ENCODE measurements at places on chromosomes 12 and 14. TPM values are rescaled to one million over a fixed set of nuclear protein-coding genes. Genes with fewer than 3 reads are reported as not detected.

The PRKAG1 gene
- 123 TPM for polyA plus RNA-seq

The CCDC184 gene
- 0.51 TPM for polyA plus RNA-seq

The TAC3 gene
- not detected for polyA plus RNA-seq

The TMEM233 gene
- polyA plus RNA-seq, result not detected

The KRT73 gene
- polyA plus RNA-seq, result not detected

The TMEM63C gene
- 1.5 TPM for polyA plus RNA-seq

The BEST3 gene
- polyA plus RNA-seq, result 0.06 TPM

The FAM216A gene
- 15.3 TPM for polyA plus RNA-seq

- H3K36me3 ChIP-seq, result no peaks in the 10 kb centered on the region
These were observed 494.8 kb downstream of the NELL2 start for GRCh38 chr12:44381341-44381740.

DNA sequence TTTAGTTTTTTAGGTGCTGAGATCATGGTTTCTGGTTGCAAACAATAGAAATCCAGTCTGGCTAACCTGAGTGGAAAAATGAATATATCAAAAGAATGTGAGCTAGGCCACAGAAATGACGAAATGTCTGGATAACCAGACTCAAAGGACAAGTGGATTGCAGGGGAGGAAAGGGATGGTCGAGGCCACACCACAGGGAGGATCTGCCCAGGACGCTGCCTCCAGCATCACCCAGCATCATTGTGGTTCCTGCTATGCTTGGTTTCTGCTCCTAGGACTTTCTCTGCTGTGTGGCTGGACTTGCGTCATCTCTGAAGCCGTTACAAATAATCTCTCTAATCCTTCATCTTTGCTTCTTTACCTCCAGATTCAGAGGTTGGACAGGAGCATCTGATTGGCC lies 80.4 kb downstream of the TTC8 start:
- no peak overlapping the region for H3K4me3 ChIP-seq
- no peak for DNase-seq
- H3K27me3 ChIP-seq, result no peaks in the 10 kb centered on the region
- no peaks in the 10 kb centered on the region for H3K36me3 ChIP-seq
- H3K27ac ChIP-seq, result no peak overlapping the region

DNA sequence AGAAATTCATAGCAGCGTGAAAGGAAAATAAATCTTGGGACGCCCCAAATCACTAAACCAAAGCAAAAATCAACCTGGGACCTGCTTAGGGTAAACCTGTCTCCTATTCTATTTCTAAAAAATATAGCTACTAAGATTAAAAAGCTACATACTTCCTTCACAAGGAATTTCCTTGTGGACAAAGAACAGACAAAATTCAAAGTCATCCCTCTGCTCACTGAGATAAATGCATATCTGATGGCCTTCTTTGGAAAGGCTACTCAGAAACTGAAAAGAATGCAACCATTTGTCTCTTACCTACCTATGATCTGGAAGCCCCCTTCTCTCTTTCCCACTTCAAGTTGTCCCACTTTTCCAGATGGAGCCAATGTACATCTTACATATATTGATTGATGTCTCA lies 93.0 kb upstream of the CNOT2 start:
- H3K4me3 ChIP-seq, result no peak overlapping the region
- no peaks in the 10 kb centered on the region for H3K27me3 ChIP-seq
- no peaks in the 10 kb centered on the region for H3K36me3 ChIP-seq
- H3K27ac ChIP-seq, result no peak overlapping the region

DNA sequence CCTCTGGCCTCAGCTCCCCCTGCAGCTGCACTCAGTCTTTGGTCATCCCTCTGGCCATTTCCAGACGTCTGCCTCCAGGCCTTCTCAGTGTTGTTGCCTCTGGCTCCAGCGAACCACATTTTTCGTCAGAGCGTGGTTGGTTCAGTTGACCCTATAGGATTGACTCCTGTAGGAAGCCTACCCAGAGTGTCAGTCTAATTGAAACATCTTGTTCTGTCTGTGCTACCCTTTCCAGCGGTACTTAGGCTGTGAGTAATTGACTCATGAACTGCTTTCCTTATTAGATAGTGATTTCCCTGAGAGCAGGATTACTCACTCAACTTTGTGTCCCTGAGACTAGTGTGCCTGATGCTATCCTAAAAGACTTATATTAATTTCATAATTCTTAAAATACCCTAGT lies 373.2 kb downstream of the ATP23 start:
- H3K27me3 ChIP-seq, result no peaks in the 10 kb centered on the region
- no peaks in the 10 kb centered on the region for H3K36me3 ChIP-seq
- H3K27ac ChIP-seq, result no peak overlapping the region
- H3K4me3 ChIP-seq, result no peak overlapping the region
- H3K4me1 ChIP-seq, result peaks cover 25% of the 10 kb centered on the region
- no peak for DNase-seq

DNA sequence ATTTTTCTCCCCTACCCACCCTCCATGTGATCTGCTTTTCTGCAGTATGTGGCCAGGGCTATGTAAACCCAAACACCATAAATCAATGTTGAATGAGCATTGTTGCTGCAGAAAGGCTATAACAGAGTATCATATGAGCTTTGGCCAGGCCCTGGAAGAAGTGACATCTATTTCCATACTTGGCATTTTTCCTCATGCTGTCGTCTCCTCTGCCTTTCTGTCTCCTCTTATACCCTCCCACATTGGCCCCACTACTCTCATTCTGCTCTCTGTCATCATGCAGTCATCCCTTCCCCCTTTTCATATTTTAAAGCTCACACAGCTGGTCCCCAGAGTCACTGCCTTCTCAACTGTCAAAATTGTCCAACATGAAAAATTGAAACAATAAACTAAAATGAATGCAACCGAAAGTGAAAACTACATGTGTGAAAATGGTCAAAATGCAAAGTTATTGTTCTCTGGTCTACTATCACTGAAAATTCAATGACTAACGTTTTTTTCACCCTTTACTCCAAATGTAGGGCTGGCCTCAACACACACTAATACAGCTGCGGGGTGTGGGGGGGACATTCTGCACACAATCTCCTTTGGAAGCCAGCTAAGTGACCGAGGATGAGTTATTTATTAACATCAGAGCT lies 290.7 kb upstream of the TMPO start:
- H3K27me3 ChIP-seq, result peaks cover 3% of the 10 kb centered on the region
- no peak for DNase-seq
- no peak overlapping the region for H3K4me3 ChIP-seq

- no peak overlapping the region for H3K27ac ChIP-seq
- no peak overlapping the region for H3K4me3 ChIP-seq
- no peaks in the 10 kb centered on the region for H3K4me1 ChIP-seq
- DNase-seq, result no peak
- H3K27me3 ChIP-seq, result no peaks in the 10 kb centered on the region
- H3K36me3 ChIP-seq, result no peaks in the 10 kb centered on the region
These were observed 60.8 kb upstream of the EVL start for GRCh38 chr14:100004392-100004791.

- H3K27ac ChIP-seq, result peak overlapping the region; percentile 87
- peak; percentile 94 for DNase-seq
- H3K27me3 ChIP-seq, result no peaks in the 10 kb centered on the region
- no peak overlapping the region for H3K4me3 ChIP-seq
- H3K36me3 ChIP-seq, result no peaks in the 10 kb centered on the region
These were observed 40.4 kb downstream of the KICS2 start for GRCh38 chr12:64181430-64182291.

- H3K27me3 ChIP-seq, result no peaks in the 10 kb centered on the region
- no peak overlapping the region for H3K4me3 ChIP-seq
- H3K27ac ChIP-seq, result no peak overlapping the region
- H3K4me1 ChIP-seq, result peaks cover 17% of the 10 kb centered on the region
- no peaks in the 10 kb centered on the region for H3K36me3 ChIP-seq
These were observed 42.5 kb downstream of the CCDC88C start for GRCh38 chr14:91374879-91375702.

GRCh38 chr12:77372026-77372425 lies 306.7 kb upstream of the E2F7 start:
- no peaks in the 10 kb centered on the region for H3K27me3 ChIP-seq
- H3K27ac ChIP-seq, result no peak overlapping the region
- no peak overlapping the region for H3K4me3 ChIP-seq
- no peaks in the 10 kb centered on the region for H3K4me1 ChIP-seq
- H3K36me3 ChIP-seq, result no peaks in the 10 kb centered on the region

GRCh38 chr12:53995378-53996239 lies 4.4 kb upstream of the HOXC9 start:
- peak overlapping the region; percentile 90 for H3K4me3 ChIP-seq
- H3K4me1 ChIP-seq, result peaks cover 30% of the 10 kb centered on the region
- no peaks in the 10 kb centered on the region for H3K27me3 ChIP-seq
- H3K36me3 ChIP-seq, result peaks cover 1% of the 10 kb centered on the region
- DNase-seq, result no peak

DNA sequence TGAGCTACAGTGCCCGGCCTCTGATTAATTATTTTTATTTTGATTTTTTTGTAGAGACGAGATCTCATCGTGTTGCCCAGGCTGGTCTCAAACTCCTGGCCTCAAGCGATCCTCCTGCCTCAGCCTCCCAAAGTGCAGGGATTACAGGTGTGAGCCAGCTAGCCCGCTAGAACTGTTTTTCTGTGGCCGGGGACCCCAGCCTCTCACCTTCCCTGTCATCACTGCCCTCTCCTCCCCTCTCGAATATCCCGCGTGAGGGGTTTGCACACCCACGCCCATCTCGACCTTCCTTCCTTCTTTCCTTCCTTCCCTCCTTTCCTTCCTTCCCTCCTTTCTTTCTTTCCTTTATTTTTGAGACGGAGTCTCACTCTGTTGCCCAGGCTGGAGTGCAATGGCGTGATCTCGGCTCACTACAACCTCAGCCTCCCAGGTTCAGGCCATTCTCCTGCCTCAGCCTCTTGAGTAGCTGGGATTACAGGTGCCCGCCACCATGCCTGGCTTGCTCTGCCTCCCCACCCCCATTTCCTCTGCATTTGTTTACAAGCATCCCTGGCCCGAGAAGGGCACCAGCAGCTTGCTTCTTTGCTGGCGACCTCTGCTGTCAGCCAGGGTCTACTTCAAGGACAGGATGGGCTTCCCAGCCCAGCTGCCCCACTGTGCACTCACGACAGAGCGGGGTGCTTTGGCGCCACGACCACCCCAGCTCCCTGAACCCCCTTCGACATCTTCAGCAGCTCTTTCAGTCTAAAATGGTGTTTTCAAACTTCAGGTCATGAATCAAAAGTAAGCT lies 4.3 kb upstream of the TRAF3 start:
- H3K36me3 ChIP-seq, result no peaks in the 10 kb centered on the region
- no peaks in the 10 kb centered on the region for H3K27me3 ChIP-seq
- H3K27ac ChIP-seq, result no peak overlapping the region
- H3K4me1 ChIP-seq, result peaks cover 8% of the 10 kb centered on the region

DNA sequence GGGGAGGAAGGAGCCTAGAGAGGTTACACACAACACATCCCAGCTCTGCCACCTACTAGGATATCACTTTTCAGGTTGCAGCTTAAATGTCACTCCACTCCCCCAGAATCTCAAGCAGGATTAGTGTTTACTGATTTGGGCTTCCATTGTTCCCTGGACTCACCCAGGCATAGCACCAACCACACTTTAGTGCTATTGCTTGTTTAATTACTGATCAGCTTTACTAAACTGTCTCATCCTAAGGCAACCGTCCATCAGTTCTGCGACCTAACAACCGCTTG lies 6.1 kb upstream of the KRT18 start:
- peaks cover 8% of the 10 kb centered on the region for H3K4me1 ChIP-seq
- no peaks in the 10 kb centered on the region for H3K27me3 ChIP-seq
- H3K27ac ChIP-seq, result no peak overlapping the region
- no peak for DNase-seq
- no peaks in the 10 kb centered on the region for H3K36me3 ChIP-seq

DNA sequence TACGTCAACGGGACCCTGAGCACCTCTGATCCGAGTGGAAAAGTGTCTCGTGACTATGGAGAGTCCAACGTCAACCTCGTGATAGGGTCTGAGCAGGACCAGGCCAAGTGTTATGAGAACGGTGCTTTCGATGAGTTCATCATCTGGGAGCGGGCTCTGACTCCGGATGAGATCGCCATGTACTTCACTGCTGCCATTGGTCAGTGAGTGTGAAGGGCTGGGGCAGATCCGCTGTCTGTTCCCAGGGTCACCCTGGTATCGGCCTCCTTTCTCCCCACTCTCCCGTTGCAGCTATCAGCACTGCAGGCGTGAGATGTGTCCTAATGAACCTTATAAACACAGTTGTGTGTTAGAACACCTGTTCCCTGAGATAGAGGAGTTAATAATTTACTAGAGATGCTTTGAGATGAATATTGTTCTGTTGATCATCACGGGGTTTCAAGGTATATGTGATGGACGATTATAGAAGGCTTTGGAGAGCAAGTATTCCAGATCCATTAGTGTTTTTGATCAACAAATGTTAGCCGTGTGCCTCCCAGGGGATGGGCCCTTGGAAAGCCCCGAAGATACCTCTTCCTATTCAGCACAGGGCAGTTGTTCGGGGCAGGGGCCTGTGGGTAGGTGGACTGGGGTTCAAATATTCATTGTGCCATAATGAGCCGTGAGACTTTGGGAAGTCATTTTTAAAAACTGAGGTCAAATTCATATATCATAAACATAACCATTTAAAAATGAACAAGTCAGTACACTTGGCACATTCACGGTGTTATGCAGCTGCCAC lies 33.6 kb downstream of the ADGRD1 start:
- no peaks in the 10 kb centered on the region for H3K36me3 ChIP-seq
- no peak overlapping the region for H3K4me3 ChIP-seq
- H3K27me3 ChIP-seq, result no peaks in the 10 kb centered on the region
- H3K27ac ChIP-seq, result no peak overlapping the region
- no peak for DNase-seq
- H3K4me1 ChIP-seq, result no peaks in the 10 kb centered on the region

DNA sequence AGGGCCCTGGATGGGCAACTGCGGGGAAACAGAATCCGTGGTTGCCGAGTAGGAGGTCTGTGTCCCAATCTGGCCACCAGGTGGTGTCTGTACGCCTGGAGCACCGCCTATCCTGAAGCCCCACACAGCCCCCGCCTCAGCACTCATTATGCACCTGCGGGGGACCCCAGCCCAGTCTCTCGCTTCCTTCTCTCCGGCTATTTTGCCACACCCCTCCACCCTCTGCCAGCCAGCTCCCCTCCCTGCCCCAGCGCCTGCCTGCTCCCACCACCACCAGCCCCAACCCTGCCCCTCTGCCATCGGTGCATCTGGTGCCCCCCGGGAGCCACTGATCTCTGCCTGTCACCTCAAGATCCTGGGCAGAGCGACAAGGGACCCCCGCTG lies 2.2 kb upstream of the NXPH4 start:
- peaks cover 38% of the 10 kb centered on the region for H3K27me3 ChIP-seq
- H3K36me3 ChIP-seq, result no peaks in the 10 kb centered on the region
- peaks cover 38% of the 10 kb centered on the region for H3K4me1 ChIP-seq
- DNase-seq, result no peak
- no peak overlapping the region for H3K4me3 ChIP-seq

GRCh38 chr14:36661506-36662257 lies at the start of gene PAX9:
PAX9 (plus strand) TSS chr14:36661860; CDS start chr14:36662090, 230 bp downstream.
- H3K27ac ChIP-seq, result no peak within 1 kb of the TSS
- peaks cover 79% of the 10 kb centered on the region for H3K27me3 ChIP-seq
- peak within 1 kb of the TSS; percentile 44 for H3K4me3 ChIP-seq
- DNase-seq, result peak; percentile 69
- peaks cover 2% of the 10 kb centered on the region for H3K36me3 ChIP-seq
- H3K4me1 ChIP-seq, result peaks cover 15% of the 10 kb centered on the region

DNA sequence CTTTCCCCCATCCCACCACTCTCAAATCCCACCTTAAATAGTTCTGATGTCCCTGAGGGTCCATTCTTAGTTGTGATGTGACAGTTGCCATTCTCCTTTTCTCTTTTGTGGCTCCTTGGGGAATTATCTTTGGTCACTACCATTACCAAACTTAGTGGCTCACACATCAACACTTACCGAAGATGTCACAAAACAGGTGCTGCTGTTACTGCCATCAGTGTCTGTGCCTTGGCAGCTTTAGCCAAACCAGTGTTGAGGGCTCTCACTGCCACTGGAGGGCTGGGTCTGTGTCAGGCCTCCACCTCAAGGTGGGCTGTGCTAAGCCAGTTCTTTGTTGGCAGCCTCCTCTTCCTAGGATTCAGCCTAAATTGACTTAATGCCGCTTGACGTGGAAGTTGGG lies 144.0 kb downstream of the MYRFL start:
- H3K4me3 ChIP-seq, result no peak overlapping the region
- no peak overlapping the region for H3K27ac ChIP-seq
- peaks cover 24% of the 10 kb centered on the region for H3K4me1 ChIP-seq
- no peak for DNase-seq
- H3K36me3 ChIP-seq, result no peaks in the 10 kb centered on the region
